Activated T-helper 9 cell treated with anti-CD3 and anti-CD28 coated beads, Interleukin-2, amount 50 U/mL, for 16 hours (primary cell): ENCODE measurements at places on chromosomes 6 and 20.

- DNase-seq = no peak
These were observed 140.9 kb downstream of the EYS start for GRCh38 chr6:65566117-65566516.

DNA sequence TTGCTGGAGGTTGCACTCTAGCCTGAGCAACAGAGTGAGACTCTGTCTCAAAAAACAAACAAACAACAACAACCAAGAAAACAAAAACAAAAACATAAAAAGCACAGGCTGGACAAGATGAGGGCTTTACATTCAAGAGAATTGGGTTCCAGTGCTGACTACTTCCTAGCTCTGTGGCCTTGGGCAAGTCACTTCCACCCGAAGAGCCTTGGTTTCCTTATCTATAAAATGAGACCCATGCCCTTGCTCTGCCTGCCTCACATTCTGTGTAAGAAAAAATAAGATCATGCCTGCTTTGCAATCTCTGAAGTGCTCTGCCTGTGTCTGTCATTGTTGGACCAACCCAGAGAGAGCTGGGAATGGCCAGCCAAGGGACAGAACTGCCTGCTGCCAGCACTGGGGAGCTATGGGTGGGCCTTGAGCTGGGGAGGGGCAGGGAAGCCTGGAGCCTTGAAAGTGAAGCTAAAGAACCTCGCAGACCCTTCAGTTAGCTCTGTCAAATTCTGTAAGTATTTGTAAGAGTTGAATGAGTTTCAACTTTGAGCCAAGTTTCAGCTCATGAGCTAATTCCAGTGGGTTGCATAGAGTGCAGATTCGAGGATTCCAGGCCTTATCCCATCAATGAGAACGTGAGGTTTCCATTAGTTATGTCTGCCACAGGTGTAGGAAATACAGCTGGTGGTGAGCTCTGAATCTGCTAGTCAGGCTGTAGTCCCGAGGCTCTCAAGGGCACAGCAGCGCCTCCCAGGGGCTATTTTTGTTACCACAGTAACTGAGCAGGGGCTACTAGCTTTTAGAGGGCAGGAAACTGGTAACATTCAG, 93.2 kb downstream of the DLGAP4 start:
- no peak for DNase-seq

DNA sequence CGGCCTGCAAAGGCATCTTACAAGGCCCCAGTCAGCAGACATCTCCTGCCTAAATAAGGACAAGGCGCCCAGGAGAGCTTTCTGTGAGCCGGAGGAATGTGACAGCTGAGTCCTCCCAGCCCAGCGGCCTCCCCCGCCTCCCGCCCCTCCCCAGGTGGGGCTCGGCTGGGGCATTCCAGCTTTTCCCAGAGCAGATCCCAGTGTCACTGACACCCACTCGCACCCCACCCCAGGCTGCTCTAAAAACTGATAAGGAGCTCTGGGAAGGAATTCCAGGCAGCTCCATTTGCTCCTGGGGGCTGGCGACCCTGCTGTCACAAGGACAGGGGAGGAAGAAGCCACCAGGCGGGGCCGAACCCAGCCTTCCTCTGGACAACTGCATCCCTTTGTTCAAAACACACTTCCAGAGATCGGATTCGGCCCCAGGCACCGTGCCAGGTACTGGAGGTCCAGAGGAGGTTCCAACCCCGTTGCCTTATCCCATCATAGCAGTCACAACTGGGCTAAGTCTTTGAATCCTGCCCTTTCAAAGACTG, 49.7 kb downstream of the JPH2 start:
- DNase-seq = no peak

DNA sequence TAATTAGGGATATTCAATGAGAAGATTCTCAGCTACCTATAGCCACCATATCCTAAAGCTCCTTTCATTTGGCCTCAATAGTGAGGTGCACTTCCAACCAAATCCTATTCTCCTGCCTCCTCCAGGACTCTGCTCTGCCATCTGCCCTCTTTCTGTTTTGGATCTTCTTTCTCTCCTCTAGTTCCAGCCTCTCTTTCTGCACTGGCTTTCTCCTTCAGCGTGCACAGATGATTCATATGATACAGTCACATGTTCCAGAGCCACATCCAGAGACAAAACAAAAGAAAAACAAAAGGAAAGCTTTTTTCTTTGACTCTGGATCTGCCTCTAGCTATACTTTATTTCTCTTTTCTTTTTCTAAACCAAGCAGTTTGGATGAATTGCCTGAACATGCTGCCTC, 531.9 kb upstream of the MAN1A1 start:
- no peak for DNase-seq

GRCh38 chr6:38636027-38636426, 3.7 kb downstream of the BTBD9 start:
- DNase-seq = no peak

DNA sequence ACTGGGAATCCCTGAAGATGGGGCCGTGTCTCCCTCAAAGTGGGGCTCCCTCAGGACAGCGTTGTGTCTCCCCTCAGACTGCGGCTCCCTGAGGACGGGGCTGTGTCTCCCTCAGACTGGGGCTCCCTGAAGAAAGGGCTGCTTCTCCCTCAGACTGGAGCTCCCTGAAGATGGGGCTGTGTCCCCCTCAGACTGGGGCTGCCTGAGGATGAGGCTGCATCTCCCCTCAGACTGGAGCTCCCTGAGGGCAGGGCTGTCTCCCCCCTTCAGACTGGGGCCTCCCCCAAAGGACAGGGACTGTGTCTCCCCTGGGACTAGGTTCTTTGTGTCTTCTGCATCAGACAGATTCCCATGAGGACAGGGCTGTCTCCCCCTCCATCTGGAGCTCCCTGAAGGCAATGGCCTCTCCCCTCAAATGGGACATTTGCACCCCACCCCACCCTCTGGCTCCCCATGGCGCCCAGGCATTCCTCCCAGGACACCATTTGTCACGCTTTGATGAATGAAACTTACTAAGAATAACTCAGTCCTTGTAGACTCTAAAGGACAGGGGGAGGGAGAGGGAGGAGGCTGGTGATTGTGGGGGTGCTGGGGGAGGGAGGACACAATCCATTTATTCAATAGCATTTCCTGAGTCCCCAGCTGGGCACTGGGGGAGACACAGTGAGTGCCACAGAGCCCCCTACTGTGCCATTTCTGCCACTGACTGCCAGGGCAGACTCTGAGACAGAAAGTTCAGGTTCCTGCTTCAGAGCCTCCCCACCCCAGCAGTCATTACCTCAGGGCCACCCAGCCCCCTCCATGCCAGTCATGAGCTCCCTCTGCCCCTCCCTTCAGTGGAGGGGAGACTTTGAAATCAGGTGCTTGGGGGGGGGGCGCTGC, 122.4 kb downstream of the MRPL14 start:
- DNase-seq = no peak

GRCh38 chr20:10556519-10557083, 117.2 kb downstream of the JAG1 start:
- DNase-seq = no peak

- DNase-seq = no peak
These were observed 228.6 kb downstream of the TBXT start for GRCh38 chr6:165939047-165939446.

- DNase-seq = no peak
These were observed 28.8 kb downstream of the KIZ start for GRCh38 chr20:21154692-21155091.

GRCh38 chr6:113860181-113860955, 3.2 kb downstream of the MARCKS start:
- DNase-seq = no peak

- no peak for DNase-seq
These were observed 22.7 kb downstream of the CFAP61 start for GRCh38 chr20:20075032-20075431.

GRCh38 chr6:132198896-132199295, 202.4 kb downstream of the MOXD1 start:
- DNase-seq = no peak

- DNase-seq = no peak
These were observed 67.9 kb downstream of the TTLL2 start for GRCh38 chr6:167392631-167393316.

GRCh38 chr6:79627422-79627821, 3.7 kb upstream of the SH3BGRL2 start:
- DNase-seq = no peak

- DNase-seq = no peak
These were observed 433.8 kb upstream of the NRSN1 start for GRCh38 chr6:23692184-23692583.

- no peak for DNase-seq
These were observed 11.9 kb upstream of the VEGFA start for GRCh38 chr6:43757966-43758616.

GRCh38 chr6:13661647-13662046, 46.5 kb downstream of the NOL7 start:
- no peak for DNase-seq

- DNase-seq = no peak
These were observed 281.8 kb downstream of the NRN1 start for GRCh38 chr6:5724911-5725310.

DNA sequence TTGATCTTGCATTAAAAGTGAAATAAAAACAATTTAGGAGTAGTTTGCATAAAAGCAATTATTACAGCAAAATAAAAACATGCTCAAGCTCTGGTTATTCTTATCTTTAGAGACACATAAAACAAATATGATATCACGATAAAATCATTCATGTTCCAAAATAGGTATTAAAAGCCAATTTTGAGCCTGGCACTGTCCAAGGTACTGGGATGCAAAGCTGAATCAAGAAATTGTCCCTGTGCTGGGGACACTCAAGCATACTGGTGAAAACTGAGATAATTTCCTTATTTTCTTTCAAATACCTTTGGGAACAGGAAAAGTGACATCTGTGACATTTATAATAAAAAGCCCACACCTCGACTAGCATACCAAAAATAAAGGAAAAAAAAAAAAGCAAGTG, 931 bp upstream of the MTCL3 start:
- no peak for DNase-seq

- DNase-seq = no peak
These were observed 20.8 kb upstream of the BMP5 start for GRCh38 chr6:55895972-55896730.

- DNase-seq = no peak
These were observed 114.6 kb downstream of the CLIC5 start for GRCh38 chr6:45900808-45901752.

DNA sequence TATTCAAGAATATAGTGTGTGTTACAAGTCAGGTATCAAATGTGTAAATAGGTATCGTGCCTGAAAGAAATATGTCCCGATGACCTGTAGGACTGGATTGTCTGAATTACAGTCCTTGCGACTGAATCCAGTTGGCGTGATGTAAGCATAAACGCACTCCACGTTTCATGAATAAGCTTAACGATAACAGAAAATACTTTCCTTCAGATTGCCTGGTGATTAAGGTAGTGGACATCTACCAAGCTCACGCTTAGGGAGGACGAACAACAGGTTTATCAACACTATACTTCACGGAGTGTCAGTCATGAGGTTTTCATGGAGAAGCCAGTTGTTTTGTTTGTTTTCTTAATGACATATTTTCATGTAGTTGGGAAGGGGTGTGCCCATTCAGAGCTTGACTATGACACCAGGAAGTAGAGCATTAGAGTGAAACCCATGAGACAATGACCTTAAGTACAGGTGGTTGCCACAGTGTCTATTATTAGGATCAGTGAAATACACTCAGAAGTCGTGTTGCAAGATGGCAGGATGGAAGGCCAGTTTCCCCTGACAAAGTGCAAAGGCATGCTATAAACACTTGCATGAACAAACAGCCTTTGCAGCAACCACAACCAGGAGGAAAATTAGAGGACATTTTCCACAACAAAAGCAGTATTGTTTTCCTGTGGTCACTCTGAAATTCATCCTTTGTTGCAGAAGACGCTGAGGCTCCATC, 305.8 kb upstream of the PRDM1 start:
- DNase-seq = no peak

- DNase-seq = no peak
These were observed 562.3 kb upstream of the BTBD3 start for GRCh38 chr20:11355345-11355744.

- no peak for DNase-seq
These were observed 872.9 kb upstream of the GJE1 start for GRCh38 chr6:141259807-141260206.

DNA sequence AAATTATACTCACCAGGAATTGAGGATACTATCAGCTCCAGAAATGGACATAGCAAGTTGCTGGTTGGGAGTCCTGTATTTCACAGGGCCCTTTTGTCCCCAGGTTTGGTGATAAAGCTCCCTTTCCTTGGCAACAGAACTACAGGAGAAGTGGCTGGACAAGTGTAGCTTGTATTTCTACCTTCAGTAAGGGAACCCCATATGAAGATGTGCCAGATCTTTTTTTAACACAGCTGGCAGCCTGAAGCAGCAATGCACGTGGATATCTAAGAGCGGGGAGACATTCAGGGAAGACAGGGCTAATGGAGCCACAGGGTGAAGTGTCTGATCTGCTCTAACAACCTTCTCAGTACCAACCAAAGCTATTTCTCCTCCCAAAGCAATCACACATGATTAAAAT, 373.9 kb upstream of the ID4 start:
- DNase-seq = no peak

GRCh38 chr20:23092384-23092756, 6.2 kb upstream of the CD93 start:
- DNase-seq = no peak

GRCh38 chr6:98230250-98230649, 604.1 kb upstream of the POU3F2 start:
- DNase-seq = no peak

DNA sequence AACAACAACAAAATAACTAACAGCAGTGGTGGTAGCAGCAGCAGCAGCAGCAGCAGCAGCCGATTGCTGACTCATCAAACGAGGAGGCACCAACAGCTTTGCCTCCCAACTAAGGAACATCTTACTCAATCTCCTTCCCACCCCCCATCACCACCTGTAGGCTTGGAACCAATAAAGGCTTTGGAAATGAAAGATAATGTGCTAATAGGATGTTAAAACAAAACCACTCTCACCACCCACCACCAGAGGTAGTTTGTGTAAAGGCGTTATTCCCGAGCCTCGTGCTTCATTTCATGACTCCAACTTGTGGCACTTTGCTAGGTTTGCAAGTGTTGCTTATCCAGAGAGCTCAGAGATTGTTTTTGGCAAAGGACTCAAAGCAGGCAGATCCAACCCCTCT, 346.5 kb downstream of the CD83 start:
- DNase-seq = no peak

GRCh38 chr6:87879132-87879861, 168.3 kb upstream of the SPACA1 start:
- DNase-seq = no peak

GRCh38 chr6:108031968-108032367, 42.6 kb downstream of the OSTM1 start:
- DNase-seq = no peak

GRCh38 chr6:147648916-147649315, 140.4 kb downstream of the SAMD5 start:
- DNase-seq = no peak

GRCh38 chr20:45290677-45291355, 15.8 kb upstream of the RBPJL start:
- DNase-seq = peak; percentile 39

DNA sequence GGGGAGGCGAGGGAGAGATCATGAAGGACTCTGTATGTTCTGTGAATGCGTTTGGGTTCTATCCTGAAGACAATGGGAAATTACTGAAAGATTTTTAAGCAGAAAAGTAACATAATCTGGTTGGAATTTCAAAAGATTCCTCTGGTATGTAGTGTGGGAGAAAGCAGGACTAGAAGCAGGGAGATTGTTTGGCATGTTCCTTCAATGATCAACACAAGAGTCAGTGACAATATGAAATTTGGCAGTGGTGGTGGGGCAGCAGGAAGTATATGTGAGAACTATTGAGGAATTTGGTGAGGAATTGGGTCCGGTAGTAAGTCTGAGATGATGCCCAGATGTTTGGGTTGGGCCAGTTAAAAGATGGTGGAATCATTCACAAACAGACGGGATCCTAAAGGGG, 348.7 kb downstream of the CD83 start:
- no peak for DNase-seq
